ENCODE measurements at places on chromosomes 2 and 18. TPM values are rescaled to one million over a fixed set of nuclear protein-coding genes. Genes with fewer than 3 reads are reported as not detected.

DNA sequence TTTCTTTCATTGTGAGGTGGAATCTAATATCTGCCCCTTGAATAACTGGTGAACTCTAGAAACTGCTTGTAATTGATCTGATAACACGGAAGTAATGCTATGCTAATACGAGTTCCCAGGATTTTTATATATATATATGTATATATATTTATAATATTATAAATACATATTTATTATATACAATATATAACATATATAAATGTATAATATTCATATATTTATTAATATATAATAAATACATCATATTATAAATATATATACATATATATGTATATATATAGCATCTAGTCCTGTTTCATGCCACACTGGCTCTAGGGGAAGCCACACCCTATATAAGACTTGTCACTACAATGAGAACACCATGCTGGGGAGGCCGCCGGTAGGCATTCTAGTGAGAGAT, 156.7 kb upstream of the CDH19 start:
- DNase-seq: no peak

UBE2E3 gene
- total RNA-seq: 36.4 TPM

- no peak for DNase-seq
Measured at GRCh38 chr18:63145851-63146555, 173.6 kb downstream of the BCL2 start.

GRCh38 chr2:44296653-44297052, 21.4 kb downstream of the SLC3A1 start:
- DNase-seq: no peak

SF3B1 gene
- 159 TPM for total RNA-seq

DNA sequence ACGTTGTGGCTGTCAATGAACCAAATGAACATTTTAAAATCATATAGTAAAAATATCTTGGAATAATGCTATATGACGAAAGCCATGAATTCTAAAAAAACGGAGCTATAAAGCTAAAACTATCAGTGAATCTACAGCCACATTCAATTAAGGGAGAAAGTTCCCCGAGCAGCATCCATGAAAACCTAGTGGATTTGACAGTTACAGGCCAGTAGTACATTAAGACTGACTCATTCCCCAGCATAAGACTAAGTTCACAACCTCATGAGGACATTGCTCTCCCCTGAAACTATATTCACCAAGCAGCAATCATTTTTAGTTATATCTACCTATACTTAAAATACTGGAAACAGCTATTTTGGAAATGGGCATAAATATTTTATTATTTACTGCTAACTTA, 36.6 kb downstream of the KIDINS220 start:
- no peak for DNase-seq

DNA sequence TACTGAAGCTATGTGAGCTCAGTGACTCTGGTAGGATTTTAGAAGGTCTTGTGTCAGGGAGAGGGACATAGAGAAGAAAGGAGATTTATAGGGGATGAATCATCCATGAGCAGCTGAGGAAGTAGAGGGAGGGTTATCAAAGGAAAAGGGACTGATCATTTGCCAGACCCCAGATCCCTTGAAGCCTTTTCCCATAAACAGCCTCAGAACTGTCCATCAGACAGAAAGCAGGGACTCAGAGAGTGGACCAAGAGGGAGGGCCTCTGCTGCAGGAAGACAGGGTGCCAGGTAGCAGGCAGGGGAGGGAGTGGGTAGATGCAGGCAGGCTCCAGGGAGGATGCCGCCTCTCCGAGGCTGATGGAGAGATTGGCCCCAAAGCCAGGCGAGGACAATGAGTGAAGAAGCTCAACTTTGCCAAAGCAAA, 133.9 kb downstream of the TNS1 start:
- no peak for DNase-seq

- no peak for DNase-seq
Measured at GRCh38 chr2:144357623-144358373, 162.1 kb downstream of the ZEB2 start.

OXER1 gene
- total RNA-seq: 1.3 TPM

GRCh38 chr18:79366177-79367094, 29.3 kb upstream of the NFATC1 start:
- no peak for DNase-seq

GRCh38 chr2:96164459-96165184, 19.4 kb upstream of the DUSP2 start:
- DNase-seq: no peak

DNA sequence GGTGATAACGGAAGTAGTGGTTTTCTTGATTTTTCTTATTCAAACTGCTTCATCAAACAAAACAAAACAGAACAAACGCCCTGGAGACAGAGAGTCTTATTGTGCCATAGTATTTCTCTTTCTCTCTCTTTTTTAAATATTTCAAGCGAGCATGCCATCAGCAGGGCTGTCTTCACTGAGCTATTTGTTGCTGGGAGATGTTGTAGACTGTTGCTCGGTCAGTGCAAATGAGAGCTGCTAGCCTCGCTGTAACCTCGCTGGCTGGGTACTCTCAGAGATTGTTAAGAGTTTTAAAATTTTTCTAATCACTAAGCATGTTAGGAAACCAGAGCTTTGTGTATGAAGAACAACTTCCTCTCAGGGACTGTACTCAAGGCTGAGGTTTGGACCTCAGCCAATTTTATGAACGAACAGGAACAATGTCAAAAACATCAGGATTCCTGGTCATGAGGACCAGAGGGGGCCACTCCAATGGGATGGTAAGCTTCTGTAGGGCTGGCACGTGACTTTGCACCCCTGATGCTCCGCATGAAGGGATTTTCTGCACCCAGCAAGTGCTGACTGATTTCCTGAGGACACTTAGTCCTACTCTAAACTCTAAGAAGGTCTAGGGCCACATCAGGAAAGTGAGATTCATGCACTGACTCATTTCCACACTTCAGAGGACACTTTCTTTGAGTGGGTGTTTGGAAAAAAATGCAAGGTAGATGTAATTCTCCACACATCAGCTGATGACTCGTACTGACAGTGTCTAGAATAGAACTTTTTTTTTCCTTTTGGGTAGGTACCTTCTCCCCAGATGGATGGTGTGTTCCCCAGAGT, 59.8 kb upstream of the IL1R1 start:
- peak; percentile 26 for DNase-seq

- DNase-seq: peak; percentile 14
Measured at GRCh38 chr2:197804758-197805714, 643 bp downstream of the PLCL1 start.

ANKRD12 gene
- total RNA-seq: 19.7 TPM

- DNase-seq: no peak
Measured at GRCh38 chr2:70125498-70125898, 38.2 kb downstream of the PCBP1 start.

Measured in hematopoietic multipotent progenitor cell (in vitro differentiated cells).